ENCODE measurements at places on chromosomes 6 and 20. TPM values are rescaled to one million over a fixed set of nuclear protein-coding genes. Genes with fewer than 3 reads are reported as not detected.

The ANGPT4 gene
- not detected for total RNA-seq

The SDHAF4 gene
- 15.4 TPM for total RNA-seq

The MYB gene
- total RNA-seq: 1.4 TPM

The DSP gene
- total RNA-seq: not detected

The SNAP25 gene
- not detected for total RNA-seq

The SERPINB6 gene
- 58.9 TPM for total RNA-seq

The UNC93A gene
- total RNA-seq: not detected

The PHIP gene
- 52.7 TPM for total RNA-seq

The C20orf141 gene
- not detected for total RNA-seq

The CD109 gene
- 0.15 TPM for total RNA-seq

The FOXQ1 gene
- not detected for total RNA-seq

The GFOD1 gene
- total RNA-seq: 44.6 TPM

The ADGB gene
- not detected for total RNA-seq

GRCh38 chr20:52621401-52621800, 350.8 kb upstream of the TSHZ2 start:
- H3K27me3 ChIP-seq: no peaks in the 10 kb centered on the region
- no peak overlapping the region for H3K27ac ChIP-seq
- no peaks in the 10 kb centered on the region for H3K4me1 ChIP-seq
- H3K36me3 ChIP-seq: no peaks in the 10 kb centered on the region
- DNase-seq: no peak

DNA sequence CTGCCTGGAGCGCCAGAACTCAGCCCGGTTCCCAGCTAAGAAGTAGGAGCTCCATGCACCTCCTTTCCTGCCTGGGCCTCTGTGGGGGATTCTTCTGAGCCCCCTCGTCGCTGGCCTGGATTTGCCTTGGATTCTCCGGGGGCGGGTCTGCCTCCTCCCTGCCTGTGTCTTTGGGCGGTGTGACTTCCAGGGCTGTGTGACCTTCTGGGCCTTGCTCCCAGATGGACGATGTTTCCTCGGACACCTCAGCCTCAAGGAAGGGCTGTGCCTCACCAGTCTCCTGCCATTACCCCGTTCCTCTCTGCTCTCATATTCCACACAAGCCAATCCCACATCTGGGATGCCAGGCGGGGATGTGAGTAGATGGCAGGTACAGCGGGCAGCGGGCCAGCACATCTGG, 76.8 kb downstream of the ERMARD start:
- no peaks in the 10 kb centered on the region for H3K4me1 ChIP-seq
- DNase-seq: no peak
- H3K27ac ChIP-seq: no peak overlapping the region
- H3K36me3 ChIP-seq: no peaks in the 10 kb centered on the region
- peaks cover 8% of the 10 kb centered on the region for H3K27me3 ChIP-seq
- H3K4me3 ChIP-seq: no peak overlapping the region

- H3K27me3 ChIP-seq: peaks cover 4% of the 10 kb centered on the region
- no peak overlapping the region for H3K4me3 ChIP-seq
- H3K36me3 ChIP-seq: no peaks in the 10 kb centered on the region
- DNase-seq: no peak
These were observed 10.6 kb upstream of the KIF13A start for GRCh38 chr6:17998003-17998402.

DNA sequence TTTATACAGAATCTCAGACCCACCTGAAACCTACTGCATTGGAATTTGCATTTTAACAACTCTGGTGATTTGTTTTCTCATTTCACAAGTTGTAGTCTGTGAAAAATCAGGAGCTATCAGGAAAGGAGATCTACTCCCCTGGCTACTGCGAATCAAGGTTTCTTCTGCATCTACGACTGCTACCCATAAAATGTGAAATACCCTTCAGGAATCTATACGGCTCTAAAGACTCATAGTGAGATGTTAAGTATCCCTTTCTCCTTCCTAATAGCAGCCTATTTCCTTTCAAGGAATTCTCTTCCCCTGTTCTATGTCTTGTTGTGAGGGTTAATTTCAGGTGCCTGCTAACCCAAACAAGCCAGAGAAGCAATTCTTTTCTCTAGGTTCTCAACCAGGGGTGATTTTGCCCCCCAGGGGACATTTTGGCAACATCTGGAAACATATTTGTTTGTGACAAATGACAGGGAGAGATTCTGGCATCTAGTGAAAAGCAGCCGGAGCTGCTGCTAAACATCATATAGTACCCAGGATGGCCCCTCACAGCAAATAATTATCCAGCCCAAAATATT, 26.3 kb downstream of the WFDC3 start:
- H3K36me3 ChIP-seq: no peaks in the 10 kb centered on the region
- no peak overlapping the region for H3K27ac ChIP-seq
- H3K4me1 ChIP-seq: peaks cover 5% of the 10 kb centered on the region
- no peaks in the 10 kb centered on the region for H3K27me3 ChIP-seq
- DNase-seq: no peak

GRCh38 chr6:44151348-44152108, 7.1 kb upstream of the CAPN11 start:
- H3K4me1 ChIP-seq: peaks cover 7% of the 10 kb centered on the region
- peak; percentile 85 for DNase-seq
- H3K27me3 ChIP-seq: peaks cover 3% of the 10 kb centered on the region
- no peak overlapping the region for H3K4me3 ChIP-seq
- peaks cover 8% of the 10 kb centered on the region for H3K36me3 ChIP-seq

DNA sequence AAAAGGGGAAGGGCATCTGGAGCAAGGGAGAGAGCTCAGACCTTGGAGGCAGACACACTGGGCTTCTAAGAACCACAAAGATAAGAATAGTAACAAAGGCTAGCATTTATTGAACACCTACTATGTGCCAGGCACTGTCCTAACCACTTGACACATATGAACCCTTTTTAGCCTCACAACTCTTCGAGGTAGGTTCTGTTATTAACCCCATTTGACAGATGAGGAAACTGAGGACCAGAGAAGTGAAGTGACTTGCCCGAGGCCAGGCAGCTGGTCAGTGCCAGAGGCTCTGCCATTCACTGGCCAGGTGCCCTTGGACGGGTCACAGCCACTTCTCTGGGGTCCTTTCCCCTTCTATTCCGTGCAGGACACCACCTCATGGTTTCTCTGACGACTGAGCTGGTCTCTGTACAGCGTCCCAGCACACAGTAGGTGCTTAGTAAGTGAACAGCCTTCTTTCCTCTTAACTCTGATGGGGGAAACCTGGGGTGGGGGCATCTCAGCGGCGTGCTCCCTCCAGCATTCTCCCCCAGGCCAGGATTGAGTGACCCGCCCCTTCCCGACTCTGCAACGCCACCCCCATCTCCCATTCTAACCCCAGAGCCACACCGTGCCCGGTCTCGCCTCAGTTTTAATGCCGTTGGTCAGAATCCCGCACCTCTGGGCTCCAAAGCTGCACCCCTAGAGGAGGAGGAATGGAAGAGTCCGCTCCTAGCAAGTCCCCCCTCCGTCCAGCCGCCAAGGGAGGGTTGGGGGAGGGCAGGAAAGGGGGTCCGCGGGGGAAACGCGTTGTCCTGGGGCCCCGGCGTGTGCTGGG, 55.7 kb downstream of the CD40 start:
- H3K4me1 ChIP-seq: peaks cover 4% of the 10 kb centered on the region
- H3K27me3 ChIP-seq: no peaks in the 10 kb centered on the region
- H3K4me3 ChIP-seq: no peak overlapping the region
- peak; percentile 12 for DNase-seq
- no peaks in the 10 kb centered on the region for H3K36me3 ChIP-seq

- H3K27ac ChIP-seq: no peak overlapping the region
- no peak for DNase-seq
- no peaks in the 10 kb centered on the region for H3K36me3 ChIP-seq
- no peaks in the 10 kb centered on the region for H3K27me3 ChIP-seq
- H3K4me3 ChIP-seq: no peak overlapping the region
These were observed 80.4 kb downstream of the GCLC start for GRCh38 chr6:53464483-53464882.

DNA sequence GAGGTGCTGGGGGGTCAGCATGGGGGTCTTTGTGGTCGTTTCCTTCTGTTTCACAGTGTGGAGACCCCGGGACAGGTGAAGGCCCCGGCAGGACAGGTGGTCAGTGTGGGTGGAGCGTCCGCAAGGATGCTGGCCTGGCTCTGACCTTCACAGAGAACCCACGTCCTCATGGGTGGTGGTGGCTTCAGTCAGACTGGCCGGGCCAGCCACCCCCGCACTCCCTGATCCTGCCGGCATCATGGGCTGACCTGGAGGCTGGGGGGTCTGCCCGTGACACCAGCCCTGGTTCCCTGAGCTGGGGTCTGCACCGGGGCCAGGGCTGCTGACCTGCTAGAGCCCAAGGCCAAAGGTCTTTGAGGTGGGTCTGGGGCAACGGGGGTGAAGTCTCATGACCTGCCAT, 41.9 kb downstream of the CDH4 start:
- DNase-seq: no peak
- no peaks in the 10 kb centered on the region for H3K27me3 ChIP-seq
- H3K27ac ChIP-seq: no peak overlapping the region

GRCh38 chr6:80523010-80523409, 416.5 kb downstream of the BCKDHB start:
- no peaks in the 10 kb centered on the region for H3K36me3 ChIP-seq
- H3K4me3 ChIP-seq: no peak overlapping the region
- H3K4me1 ChIP-seq: no peaks in the 10 kb centered on the region
- no peaks in the 10 kb centered on the region for H3K27me3 ChIP-seq
- H3K27ac ChIP-seq: no peak overlapping the region

DNA sequence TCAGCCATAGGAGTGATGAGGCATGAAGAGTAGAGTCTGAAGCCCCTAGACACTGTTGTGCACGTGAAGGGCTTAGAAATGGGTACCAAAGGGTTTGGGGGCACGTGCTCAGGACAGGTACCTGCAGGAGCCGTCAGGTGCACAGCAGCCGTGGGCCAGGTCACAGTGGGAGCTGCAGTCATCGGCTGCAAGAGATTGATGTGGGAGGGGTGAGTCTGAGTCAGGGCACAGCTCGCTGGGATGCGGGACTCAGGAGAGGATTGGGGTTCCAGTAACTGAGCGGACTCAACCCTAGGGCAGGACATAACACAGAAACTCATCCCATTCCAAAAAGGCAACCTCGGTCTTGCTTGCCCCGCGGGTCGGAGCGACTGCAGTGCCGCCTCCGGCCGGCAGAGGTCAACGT, 1.1 kb downstream of the DLK2 start:
- peaks cover 12% of the 10 kb centered on the region for H3K4me1 ChIP-seq
- no peaks in the 10 kb centered on the region for H3K27me3 ChIP-seq
- no peak overlapping the region for H3K27ac ChIP-seq
- no peak overlapping the region for H3K4me3 ChIP-seq
- peak; percentile 76 for DNase-seq

GRCh38 chr6:130969791-130970491, 93.1 kb downstream of the EPB41L2 start:
- peaks cover under 1% of the 10 kb centered on the region for H3K4me1 ChIP-seq
- H3K27me3 ChIP-seq: no peaks in the 10 kb centered on the region
- no peak for DNase-seq
- H3K27ac ChIP-seq: no peak overlapping the region
- no peaks in the 10 kb centered on the region for H3K36me3 ChIP-seq
- H3K4me3 ChIP-seq: no peak overlapping the region

DNA sequence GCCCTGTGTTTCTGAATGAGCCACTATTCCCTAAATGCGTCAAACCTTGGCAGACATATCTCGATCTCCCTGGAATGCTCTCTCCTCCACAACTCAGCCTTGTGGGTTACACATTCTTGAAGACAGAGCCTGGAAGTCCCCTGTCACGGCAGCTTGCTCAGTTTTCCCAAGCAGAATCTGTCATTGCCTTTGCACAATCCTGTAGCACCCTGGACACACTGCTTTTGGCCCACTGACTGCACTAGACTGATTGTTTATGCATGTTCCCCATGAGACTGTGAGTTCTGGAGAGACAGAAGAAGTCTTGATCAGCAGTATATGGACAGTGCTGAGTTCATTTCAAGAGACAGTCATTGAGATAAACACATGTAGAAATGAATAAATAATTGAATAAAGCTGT, 406.7 kb downstream of the CD83 start:
- H3K36me3 ChIP-seq: no peaks in the 10 kb centered on the region
- H3K27me3 ChIP-seq: no peaks in the 10 kb centered on the region
- H3K4me1 ChIP-seq: no peaks in the 10 kb centered on the region

- no peak overlapping the region for H3K4me3 ChIP-seq
- H3K36me3 ChIP-seq: no peaks in the 10 kb centered on the region
- peaks cover 56% of the 10 kb centered on the region for H3K4me1 ChIP-seq
- no peaks in the 10 kb centered on the region for H3K27me3 ChIP-seq
These were observed 49.1 kb downstream of the UTRN start for GRCh38 chr6:144334150-144334708.

DNA sequence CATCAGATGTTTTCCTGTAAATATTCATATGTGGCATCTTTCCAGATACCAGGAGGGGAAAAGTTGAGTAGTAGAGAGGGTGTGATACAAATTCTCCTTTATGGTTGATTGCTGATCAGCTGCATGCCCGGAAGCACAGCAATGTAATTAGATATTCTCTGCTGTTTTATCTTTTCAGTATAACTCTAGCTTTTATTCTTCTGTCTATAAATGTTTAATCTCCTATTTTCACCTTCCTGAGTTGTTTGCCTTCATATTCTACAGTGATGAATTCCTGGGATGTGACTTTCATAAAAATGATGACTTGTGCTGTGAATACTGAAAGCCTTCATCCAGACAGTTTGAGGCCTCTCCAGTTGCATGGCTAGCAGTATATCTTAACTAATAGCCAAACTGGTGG, 53.7 kb downstream of the SH3BGRL2 start:
- DNase-seq: no peak
- no peaks in the 10 kb centered on the region for H3K27me3 ChIP-seq
- H3K4me1 ChIP-seq: no peaks in the 10 kb centered on the region
- no peaks in the 10 kb centered on the region for H3K36me3 ChIP-seq

DNA sequence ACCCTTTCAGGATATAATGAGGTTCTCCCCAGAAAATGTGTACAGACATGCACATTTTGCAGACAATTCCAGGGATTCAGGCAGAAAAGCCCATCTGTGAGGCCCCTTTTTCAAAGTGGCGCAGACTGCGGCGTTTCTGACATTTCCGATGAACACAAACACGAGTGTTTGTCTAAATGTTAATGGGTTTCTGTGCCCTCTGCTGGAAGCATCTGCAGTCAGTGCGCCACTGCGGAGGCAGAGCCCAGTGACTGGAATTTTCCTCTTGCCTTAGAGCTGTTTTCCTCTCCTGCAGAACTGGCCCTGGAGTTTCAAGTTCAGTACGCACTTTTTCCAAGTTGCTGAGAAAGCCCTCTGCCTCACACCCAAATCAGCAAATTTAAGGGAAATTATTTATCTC, 15.3 kb downstream of the ANKRD60 start:
- H3K27ac ChIP-seq: no peak overlapping the region
- no peak for DNase-seq
- no peaks in the 10 kb centered on the region for H3K36me3 ChIP-seq
- no peaks in the 10 kb centered on the region for H3K4me1 ChIP-seq

- peaks cover 9% of the 10 kb centered on the region for H3K27me3 ChIP-seq
- no peaks in the 10 kb centered on the region for H3K4me1 ChIP-seq
- no peak overlapping the region for H3K4me3 ChIP-seq
- H3K36me3 ChIP-seq: no peaks in the 10 kb centered on the region
These were observed 200.8 kb downstream of the BMP7 start for GRCh38 chr20:57065646-57066045.

Measured in B cell (primary cell).